ENCODE measurements at places on chromosomes 2 and 18.

GRCh38 chr2:150357770-150358467, 129.5 kb downstream of the RND3 start:
- no peak for DNase-seq

GRCh38 chr2:211944572-211944971, 594.0 kb downstream of the ERBB4 start:
- DNase-seq: no peak

DNA sequence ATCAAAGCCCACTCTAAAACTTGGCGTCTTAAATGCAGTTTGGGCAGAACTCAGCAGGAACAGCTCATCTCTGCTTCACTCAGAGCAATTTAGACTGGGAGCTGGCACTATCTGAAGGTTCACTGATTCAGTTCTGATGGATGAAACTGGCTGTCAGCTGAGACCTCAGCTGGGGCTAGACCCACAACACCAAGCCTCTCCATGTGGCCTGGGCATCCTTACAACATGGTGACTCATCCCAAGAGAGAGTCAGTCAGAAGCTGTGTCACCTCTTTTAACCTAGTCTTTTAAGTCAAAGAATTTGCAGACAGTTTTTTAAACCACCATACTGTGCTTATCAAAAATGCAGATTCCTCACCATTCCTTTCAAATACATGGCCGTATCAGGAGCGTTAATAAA, 62.6 kb upstream of the ZNF397 start:
- DNase-seq: no peak

DNA sequence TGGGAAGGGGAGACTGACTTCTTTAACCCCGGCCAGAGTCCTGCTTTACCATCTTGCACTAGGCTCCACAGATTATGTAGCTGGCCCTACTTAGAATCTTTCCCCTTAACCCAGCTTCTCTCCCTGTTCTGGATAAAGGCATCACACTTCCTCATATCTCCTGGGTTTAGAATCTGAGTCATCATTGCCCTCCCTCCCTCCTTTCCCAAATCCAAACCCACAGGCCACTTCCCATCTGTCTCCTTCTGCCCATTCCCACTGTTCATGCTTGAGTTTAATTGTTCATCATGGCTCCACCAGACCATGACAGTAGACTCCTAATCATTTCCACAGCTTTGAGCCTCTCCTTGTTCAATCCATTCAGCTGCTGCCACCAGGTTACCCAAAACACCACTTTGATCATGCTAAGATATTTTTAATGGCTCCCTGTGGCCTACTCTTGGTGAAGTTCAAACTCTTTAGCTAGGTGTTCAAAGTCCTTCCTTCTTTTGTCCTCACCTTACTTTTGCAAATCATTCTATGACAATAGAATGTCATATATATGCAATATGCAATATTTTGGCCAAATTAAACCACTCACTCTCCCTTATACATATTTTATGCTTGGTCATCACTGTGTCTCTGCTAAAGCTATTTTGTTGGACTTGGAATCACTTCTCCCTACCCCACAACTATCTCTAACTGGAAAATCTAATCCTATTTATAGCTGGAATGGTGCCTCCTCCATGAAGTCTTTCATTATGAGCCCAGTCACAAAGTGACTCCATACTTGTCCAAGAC, 5.5 kb downstream of the PDE11A start:
- no peak for DNase-seq

- DNase-seq: no peak
These were observed 359.9 kb upstream of the SLC14A2 start for GRCh38 chr18:45255197-45255890.

GRCh38 chr2:36399050-36399449, 43.5 kb downstream of the CRIM1 start:
- DNase-seq: no peak

DNA sequence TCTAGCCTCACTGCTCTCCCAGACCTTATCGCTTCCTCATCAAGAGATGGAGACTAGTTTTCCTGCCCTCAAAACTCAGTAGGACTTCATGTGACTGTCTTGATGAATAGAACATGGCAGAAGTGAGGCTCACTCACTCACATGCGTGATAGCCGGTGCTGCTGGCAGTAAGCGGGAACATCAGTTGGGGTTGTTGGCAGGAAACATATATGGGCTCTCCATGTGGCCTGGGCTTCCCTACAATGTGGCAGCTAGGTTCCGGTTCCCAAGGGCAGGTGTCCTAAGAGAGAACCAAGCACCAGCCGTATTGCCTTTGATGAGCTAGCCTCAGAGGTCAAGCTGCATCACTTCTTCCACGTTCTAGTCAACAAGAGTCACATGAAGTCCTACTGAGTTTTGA, 15.2 kb upstream of the FAHD2A start:
- no peak for DNase-seq

GRCh38 chr2:216553093-216553478, 54.4 kb downstream of the RPL37A start:
- no peak for DNase-seq

DNA sequence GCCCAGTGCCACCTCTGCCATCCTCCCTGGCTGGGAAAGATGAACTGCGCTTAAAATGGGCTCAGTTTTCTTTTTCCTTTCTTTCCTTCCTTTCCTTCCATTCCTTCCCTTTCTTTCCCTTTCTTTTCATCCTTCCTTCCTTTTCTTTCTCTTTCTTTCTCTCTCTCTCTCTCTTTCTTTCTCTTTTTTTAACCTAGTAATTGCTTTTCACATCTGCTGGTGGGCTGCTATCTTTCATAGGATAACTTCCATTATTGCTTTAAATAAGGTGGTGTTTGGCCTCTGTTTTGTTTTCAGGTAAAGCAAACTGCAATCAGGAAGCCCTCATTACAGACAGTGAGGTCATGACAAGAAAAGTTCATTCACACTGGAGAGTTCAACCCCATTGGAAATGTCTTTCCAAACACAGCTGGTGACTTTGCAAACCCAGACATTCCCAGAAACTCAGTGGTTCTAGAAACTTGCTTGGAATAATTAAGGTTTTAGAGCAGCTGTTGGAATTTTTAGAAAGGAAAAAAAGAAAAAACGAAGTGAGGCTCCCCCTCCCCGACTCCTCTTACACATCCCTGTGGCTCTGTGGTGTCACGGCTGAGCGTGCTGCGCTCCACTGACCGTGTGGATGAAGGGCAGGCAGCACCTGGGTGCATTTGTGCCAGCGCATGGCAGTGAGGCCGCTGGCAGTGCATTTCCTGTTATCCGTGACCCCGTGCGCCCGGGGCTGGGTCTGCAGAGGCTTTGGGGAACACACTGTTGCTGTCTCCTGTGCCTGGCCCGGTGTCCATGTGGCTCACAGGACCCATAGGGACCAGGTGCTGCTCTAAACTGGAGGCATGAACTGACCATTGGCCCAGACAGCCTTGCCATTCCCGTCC, 76.9 kb downstream of the MBP start:
- DNase-seq: no peak

GRCh38 chr2:196725882-196726281, 73.6 kb downstream of the GTF3C3 start:
- DNase-seq: no peak

Measured in activated CD4-positive, alpha-beta T cell treated with anti-CD3 and anti-CD28 coated beads, Interleukin-2, amount 50 U/mL, for 1 hour (primary cell).